ENCODE measurements at places on chromosomes 6 and 20. TPM values are rescaled to one million over a fixed set of nuclear protein-coding genes. Genes with fewer than 3 reads are reported as not detected.

The BCAS4 gene
- total RNA-seq = 22.4 TPM

The ILRUN gene
- 36.9 TPM for total RNA-seq

The ELOVL2 gene
- not detected for total RNA-seq

The CPNE5 gene
- 0.81 TPM for total RNA-seq

The KIF25 gene
- total RNA-seq = not detected

The TCP11 gene
- total RNA-seq = 2.2 TPM

The C6orf47 gene
- total RNA-seq = 19.1 TPM

Data from hematopoietic multipotent progenitor cell (in vitro differentiated cells).